Activated T-cell treated with anti-CD3 and anti-CD28 coated beads for 24 hours (primary cell): ENCODE measurements at places on chromosomes 2 and 18.

GRCh38 chr18:67916097-67916496, 399.6 kb upstream of the DSEL start:
- DNase-seq = no peak

DNA sequence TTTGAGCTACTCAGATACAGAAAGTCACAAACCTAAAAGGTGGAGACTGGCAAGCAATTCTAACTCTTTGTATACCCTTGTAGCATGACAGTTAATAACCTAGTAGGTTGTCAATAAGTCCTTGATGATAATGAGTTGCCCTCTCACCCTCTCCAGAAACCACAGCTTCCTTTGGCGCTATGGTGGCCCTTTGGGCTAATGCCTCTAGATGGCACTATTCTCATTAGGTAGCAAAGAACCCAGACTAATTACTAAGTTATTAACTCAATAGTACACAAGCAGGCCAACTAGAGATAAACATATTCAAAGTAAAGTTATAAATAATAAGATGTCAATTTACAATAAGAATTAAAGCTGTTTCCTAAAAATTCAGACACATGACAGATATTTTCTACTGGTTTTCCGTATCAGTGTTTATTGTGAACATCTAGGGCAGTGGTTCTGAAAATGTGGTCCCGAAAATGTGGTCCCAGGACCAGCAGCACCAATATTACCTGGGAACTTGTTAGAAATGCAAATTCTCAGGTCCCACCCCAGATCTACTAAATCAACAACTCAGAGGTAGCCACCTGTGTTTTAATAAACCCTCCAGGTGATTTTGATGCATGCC, 41.1 kb downstream of the LDAH start:
- DNase-seq = no peak

GRCh38 chr2:213065583-213066442, 85.6 kb downstream of the IKZF2 start:
- no peak for DNase-seq

GRCh38 chr2:123993728-123994323, 31.3 kb upstream of the CNTNAP5 start:
- no peak for DNase-seq

DNA sequence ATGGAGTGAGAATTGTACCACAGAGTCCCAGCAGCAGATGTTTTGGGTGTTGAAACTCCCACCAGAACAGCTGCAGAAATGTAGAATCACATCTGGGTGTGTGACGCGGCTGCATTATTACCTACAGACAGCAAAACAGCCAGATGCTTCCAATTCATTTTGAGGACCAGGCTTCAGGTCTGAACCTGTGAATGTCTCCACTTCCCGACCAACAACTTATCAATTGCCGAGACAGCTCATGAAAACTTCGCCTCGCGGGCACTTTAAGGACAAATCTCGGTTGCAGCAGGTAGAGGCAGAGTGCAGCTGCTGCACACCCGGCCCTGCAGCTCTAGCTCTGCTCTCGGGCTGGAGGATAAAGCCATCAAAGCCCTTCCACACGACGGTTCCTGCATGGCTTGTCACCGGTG, 202.0 kb downstream of the HRH4 start:
- DNase-seq = no peak

DNA sequence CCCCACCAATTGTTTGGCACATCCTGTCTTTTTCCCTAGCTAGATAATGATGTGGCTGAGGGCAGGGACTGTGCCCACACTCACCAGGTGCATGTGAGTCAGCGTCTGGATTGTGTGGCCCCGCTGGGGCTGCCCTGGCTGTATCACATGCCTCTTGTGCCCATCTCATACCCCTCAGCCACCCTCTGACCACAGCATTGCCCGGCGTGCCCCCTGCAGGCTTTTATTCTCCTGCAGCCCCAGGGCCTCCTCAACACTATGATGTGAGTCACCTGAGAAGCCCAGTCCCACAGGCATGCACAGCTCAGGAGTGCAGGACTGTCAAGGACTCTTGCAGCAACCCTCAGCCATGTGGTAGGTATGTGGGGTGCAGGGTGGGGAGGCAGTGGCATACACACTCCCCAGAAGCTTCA, 14.8 kb upstream of the STEAP3 start:
- no peak for DNase-seq

DNA sequence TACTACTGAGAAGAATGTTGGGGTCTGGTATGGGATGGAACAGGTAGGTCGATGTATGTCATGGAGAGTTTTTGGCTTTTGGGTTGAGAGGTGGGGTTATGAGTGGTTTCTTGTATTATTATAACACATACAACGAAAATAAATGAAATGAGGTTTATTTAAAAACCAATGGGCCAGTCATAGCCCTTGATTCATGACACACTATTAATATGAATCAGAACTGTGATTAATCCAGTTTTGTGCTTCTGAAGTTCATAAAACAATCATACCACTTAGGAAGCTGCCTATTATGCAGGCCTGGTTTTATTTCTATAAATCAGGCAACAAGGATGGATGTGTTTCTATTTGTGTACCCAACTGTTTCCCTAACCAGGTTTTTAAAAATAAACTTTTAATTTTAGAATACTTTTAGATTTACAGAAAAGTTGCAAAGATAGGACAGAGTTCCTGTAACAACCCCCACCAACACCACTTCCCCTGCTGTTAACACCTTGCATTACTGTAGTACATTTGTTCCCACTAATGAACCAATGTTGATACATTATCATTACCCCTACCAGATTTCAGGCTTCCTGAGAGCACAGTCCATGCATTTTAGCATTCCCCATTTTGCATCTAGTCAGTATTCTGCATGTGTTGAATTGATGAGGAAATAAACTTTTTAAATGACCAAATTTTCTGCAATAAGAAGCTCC, 37.5 kb upstream of the NCOA1 start:
- no peak for DNase-seq

- no peak for DNase-seq
Observed at GRCh38 chr2:24970483-24971285, 1.1 kb downstream of the DNAJC27 start.

GRCh38 chr2:167785606-167786216, 461.7 kb downstream of the STK39 start:
- DNase-seq = no peak

DNA sequence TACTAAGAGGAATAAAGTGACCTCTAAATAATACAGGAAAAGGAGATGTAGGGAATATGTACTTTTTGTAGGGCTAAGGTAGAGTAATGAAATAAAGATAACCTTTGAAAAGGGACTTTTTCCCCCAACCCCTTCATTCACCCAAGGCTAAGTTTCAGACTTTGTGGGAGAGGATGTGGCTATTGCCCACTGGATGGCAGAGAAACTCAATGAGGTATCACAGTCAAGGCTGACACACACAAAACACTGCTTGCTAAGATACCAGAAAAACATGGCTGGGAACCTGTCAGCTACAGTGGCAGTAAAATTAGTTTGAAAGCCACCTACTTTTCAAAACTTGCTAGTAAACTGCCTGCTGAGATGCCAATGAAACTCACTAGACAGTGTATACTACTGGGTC, 158.8 kb upstream of the WDSUB1 start:
- DNase-seq = no peak

DNA sequence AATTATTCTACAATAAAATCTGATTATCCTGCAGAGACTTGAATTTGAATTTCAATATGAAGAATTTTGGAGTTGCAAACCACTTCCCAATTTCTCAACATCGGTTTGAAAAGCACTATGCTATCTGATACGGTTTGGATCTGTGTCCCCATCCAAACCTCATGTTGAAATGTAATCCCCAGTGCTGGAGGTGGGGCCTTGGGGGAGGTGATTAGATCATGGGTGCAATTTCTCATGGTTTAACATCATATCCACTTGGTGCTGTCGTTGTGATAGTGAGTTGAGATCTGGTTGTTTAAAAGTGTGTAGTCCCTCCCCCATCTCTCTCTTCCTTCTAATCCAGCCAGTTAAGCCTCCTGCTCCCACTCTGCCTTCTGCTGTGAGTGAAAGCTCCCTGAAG, 205.7 kb downstream of the NBAS start:
- DNase-seq = no peak

DNA sequence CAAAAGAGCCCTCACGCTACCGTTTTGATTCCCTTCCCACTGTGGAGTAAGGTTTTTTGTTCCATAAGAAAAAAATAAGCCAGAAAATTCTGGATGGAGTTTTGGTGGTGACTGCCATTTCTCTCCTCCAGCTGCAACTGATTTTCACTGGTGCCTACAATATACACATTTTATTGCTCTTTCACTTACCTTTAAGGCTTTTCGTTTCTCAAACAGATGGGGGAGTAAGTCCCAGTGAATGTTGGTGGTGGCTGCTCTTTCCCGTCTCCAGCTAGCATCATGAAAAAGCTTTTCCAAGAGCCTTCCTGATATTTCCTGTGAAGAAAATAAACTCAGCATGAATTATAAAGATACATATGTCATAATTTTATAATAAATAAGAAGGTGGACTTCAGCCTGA, 932.5 kb upstream of the PIK3C3 start:
- no peak for DNase-seq

DNA sequence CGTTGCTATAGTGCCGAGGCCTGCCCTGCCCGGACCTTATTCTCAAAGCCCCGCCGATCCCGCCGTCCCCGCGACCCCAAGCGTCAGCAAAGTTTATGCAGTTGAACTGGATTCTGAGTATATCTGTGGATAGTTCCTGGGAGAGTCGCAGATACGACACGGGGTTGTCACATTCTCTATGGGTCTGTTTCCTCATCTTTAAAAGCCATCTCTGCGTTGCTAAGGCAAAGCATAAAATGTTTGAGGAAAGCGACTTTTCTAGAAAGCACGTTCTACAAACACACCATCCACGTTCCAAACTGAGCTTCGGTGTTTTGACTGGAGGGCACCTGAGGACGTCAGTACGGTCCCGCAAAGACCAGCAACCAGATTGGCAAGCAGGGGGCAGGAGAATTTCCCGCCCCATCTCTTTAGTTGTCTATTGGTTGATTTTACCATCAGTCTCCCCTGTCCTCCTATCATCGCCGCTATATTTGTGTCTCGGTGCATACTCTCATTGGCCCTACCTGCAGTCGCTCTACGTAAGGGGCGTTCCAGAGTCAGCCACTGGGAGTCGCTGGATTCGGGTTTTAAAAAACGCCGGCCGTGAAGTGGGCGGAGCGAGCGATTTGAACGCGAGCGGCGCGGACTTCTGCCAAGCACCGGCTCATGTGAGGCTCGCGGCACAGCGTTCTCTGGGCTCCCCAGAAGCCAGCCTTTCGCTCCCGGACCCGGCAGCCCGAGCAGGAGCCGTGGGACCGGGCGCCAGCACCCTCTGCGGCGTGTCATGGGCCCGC, at the start of gene CENPA:
Gene CENPA, plus strand, starts transcription at position 626 of the 776 bp plus-strand sequence. Its CDS starts 141 bp downstream, at position 767.
- peak; percentile 95 for DNase-seq

DNA sequence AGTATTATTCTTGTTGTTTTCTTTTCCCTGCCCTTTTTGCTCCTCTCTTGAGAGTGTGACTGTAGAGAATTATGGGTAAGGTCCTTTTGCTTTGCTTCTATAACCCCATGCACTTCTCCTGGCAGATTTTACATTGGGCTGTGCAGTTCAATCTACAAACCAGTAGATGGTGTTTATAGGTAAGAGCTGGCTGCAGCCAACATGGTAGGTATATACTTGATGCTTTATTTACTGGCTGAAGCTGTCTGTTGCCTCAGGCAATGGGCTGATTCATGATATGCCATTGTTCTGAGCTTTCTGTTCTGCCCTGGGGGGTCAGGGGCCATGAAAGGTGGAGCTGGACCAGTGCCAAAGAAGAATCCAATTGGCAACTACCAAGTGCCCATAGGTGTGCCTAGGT, 48.3 kb upstream of the MYL1 start:
- no peak for DNase-seq

DNA sequence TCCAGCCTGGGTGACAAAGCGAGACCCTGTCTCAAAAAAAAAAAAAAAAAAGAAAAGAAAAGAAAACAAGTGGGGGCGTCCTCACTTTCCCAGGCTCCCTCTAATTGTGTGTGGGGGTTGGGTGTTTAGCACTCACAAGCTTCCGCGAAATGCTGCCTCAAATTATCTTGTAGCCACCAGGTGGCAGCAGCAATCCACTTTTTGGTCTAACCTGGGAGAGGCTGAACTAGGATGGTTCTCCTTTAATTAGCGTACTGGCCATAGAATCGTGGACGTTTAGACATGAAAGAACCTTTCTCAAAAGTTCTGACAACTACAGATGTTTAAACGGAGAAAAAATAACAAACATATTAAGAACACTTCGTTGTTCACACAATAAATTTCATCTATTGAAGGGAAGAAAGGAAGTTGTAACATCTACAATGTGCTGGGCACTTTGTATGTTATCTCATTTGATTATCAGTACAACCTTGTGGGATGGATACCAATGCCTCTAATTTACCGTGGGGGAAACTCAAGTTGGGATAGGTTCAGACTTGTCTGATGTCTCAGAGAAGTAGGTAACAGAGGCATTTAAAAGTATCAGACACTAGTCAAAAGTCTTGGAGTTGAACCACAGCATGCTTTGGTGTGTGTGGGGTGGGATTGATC, 122.7 kb upstream of the NABP1 start:
- DNase-seq = peak; percentile 74

- DNase-seq = no peak
Observed at GRCh38 chr2:17792515-17792914, 23.7 kb upstream of the MSGN1 start.

DNA sequence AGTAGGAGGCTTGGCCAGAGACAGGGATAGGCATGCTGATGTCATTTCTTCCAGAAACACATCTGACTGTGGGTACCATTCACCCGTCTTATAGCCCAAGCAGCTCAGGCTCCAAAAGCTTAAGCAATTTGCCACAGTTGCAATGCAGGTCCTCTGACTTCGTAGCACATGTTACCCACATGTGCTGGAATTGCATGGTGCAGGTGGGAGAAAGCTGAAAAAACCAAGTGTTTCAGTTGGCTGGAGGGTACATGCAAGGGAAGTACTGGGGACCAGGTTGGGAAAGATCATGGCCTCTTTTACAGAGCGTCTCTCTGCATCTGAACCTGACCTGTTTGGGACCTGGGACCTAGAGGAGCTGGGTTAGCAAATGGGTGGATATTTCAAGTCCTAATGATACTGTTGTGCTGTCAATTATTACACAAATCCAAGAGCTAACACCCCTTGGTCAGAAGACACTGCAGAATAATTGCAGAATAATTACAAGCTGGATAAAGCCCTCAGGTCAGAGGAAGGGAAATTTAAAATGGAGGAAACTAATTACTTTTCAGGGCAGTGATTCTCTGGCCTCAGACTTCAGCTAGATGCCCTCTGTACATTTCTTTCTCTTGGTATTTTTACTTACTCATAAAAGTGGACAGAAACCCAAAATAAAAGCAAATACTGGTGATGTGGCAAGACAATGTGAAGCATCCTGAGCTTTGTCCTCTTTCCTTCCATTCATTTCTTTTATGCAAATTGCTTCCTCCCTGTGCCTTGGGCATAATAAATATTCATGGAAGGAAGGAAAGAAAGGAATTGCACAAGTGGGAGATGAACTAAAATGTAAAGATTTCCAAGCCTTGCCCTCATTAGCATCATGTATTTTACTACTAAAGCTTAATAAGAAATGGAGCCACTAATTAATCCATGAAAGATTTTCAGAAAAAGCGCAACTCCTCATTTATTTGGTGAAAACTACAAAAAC, 45.6 kb upstream of the TTC39C start:
- DNase-seq = no peak

DNA sequence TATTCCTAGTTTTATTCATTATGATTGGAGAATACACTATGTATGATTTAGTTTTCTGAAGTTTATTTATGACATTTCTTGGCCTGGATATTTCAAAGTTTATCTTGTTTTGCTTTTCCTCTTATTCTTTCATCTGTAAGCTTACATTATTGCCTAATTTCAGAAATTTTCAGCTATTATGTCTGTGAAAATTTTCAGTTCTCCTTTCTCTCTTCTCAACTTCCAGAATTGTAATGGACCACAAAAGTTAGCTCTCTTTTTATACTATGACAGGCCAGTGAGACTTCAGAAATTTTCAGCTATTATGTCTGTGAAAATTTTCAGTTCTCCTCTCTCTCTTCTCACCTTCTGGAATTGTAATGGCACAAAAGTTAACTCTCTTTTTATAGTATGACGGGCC, 97.2 kb upstream of the SCN7A start:
- DNase-seq = no peak
